ENCODE measurements at places on chromosomes 6 and 20.
A peak's percentile ranks its signal among the peaks of the same experiment; 100 is the strongest.

- no peak for DNase-seq
These were observed 108.9 kb upstream of the SNX9 start for GRCh38 chr6:157714153-157714490.

- DNase-seq, result peak; percentile 45
These were observed 15.2 kb upstream of the MRPS18A start for GRCh38 chr6:43702534-43703440.

GRCh38 chr20:22447447-22447778 lies 137.0 kb downstream of the FOXA2 start:
- DNase-seq, result no peak

- no peak for DNase-seq
These were observed 218.6 kb upstream of the PMEPA1 start for GRCh38 chr20:57928181-57928967.

GRCh38 chr6:33976437-33977360 lies 169.2 kb downstream of the GRM4 start:
- DNase-seq, result no peak

- peak; percentile 13 for DNase-seq
These were observed 5.5 kb downstream of the BFSP1 start for GRCh38 chr20:17525650-17526049.

DNA sequence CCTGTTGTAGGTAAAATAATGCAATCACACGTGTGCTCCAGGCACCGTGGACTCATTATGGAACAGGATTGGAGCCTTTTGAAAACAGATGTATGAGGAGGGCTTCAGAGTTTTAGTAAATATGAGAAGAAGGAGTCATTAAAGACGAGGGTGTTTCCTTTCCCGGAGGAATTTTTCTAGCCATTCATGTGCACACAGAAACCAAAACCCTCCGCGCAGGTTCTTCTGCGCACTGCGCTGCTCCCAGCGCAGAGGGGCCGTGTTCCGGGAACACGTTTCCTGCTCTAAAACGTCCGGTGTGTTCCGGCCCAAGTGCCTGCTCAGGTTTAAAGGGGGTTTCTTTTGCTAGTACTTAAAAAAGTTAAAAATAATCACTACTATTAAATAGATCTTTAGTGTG lies 11.6 kb downstream of the GPR31 start:
- no peak for DNase-seq

- no peak for DNase-seq
These were observed 27.4 kb downstream of the KCNQ5 start for GRCh38 chr6:72649032-72649984.

All from COR-L47 (cell line).